ENCODE measurements at places on chromosomes 12 and 14. TPM values are rescaled to one million over a fixed set of nuclear protein-coding genes. Genes with fewer than 3 reads are reported as not detected.

The ATP2B1 gene
- 123 TPM for total RNA-seq

The RD3L gene
- 0.86 TPM for total RNA-seq

The SLC4A8 gene
- total RNA-seq = 1.6 TPM

The LTBR gene
- 1.4 TPM for total RNA-seq

The RNASE7 gene
- not detected for total RNA-seq

The KRT6C gene
- not detected for total RNA-seq

The SIX6 gene
- not detected for total RNA-seq

The FAM90A1 gene
- total RNA-seq = not detected

The SYNDIG1L gene
- not detected for total RNA-seq
